Osteocyte (in vitro differentiated cells): ENCODE measurements at places on chromosomes 13 and 19.

DNA sequence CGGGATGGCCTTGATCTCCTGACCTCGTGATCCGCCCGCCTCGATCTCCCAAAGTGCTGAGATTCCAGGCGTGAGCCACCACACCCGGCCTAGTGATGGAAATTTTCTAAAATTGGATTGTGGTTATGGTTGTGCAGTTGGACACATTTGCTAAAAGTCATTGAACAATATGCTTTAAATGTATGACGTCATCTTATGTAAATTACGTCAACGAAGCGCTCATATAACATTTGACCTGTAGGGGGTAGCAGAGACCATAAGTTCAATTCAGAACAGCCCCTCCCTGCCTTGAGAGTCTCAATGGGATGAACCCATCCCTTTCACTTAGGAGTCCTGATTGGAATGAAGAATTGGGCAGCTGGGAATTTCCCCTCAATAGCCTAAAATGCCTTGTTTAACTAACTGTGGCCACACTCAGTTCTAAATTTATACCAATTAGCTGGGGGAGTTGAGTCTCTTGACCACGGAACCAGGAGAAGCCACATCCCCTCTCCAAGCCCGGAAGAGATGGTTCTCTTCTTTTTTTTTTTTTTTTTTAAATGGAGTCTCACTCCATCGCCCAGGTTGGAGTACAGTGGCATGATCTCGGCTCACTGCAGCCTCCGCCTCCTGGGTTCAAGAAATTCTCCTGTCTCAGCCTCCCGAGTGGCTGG lies 15.2 kb upstream of the TLE6 start:
- peak; percentile 86 for DNase-seq

- DNase-seq = no peak
These were observed 156.5 kb downstream of the KCNRG start for GRCh38 chr13:50171590-50172282.

- DNase-seq = peak; percentile 80
These were observed at the start of gene NCAN for GRCh38 chr19:19211499-19212420. NCAN (plus strand) TSS chr19:19211958; CDS start chr19:19216954, 4,996 bp downstream.

DNA sequence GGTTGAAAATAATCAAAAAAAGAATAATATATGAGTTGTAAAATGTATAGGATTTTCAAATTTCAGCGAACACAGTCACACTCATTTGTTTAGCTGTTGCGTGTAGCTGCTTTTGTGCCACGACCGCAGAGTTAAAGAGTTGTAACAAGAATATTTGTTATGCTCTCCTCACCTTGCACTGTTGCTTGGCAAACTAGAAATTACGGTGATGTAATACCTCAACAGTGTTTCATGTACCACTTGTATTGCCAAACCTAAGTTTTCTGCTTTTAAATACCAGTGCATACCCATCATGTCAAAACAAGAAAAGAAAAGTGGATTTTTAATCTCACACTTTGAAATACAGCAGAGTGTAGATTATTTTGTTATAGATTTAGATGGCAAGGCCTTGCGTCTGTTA lies 201.1 kb downstream of the NBEA start:
- DNase-seq = no peak

- no peak for DNase-seq
These were observed 115.7 kb upstream of the KLHL1 start for GRCh38 chr13:70223911-70224310.

DNA sequence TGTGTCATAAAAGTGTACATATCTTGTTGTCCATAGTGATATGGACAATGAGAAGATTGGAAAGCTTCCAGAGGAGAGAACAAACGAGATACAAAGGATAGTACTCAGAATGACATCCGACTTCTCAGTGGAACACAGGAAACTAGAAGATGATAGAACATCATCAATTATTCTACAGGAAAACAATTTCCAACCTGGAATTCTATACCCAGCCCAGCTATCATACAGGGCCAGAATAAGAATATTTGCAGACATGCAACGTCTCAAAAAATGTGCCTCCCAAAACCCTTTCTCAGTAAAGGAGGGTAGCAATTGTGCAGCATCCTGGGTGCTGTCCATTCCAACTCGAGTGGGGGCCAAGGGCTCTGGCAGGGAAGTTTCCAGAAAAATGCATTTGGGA lies 24.0 kb downstream of the F2RL3 start:
- no peak for DNase-seq

GRCh38 chr19:48250290-48251025 lies 5.3 kb downstream of the CARD8 start:
- no peak for DNase-seq

DNA sequence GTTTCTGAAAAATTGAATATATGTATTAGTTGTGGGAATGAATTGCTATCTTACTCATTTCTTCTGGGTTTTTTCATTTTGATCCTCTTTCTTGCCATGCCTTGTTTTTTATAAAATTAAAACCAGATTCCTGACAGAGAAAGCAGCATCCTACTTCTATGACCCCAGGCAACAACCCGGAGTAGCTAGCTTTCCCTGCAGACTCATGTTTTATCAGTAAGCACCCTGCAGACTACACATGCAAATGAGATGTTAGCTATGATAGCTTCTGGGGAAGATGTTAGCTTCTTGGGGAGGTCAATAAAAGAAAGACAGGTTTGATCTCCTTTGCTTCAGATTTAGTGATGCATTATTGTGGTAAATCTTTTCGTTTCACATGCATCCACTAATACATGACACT lies 1598.6 kb downstream of the SLITRK5 start:
- DNase-seq = no peak

GRCh38 chr19:14073925-14074838 lies 1.6 kb downstream of the MISP3 start:
- DNase-seq = no peak

DNA sequence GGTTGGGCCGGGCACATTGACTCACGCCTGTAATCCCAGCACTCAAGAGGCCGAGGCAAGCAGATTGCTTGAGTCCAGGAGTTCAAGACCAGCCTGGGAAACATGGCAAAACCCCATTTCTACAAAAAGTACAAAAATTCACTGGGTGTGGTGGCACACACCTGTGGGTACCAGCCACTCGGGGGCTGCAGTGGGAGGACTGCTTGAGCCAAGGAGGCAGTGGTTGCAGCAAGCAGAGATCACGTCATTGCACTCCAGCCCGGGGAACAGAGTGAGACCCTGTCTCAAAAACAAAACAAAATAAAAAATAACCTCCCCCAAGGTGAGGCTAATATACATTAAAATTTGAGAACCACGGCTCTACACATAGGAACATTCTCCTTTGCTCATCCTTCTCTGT lies 24.9 kb downstream of the NLRP13 start:
- DNase-seq = peak; percentile 59

- DNase-seq = no peak
These were observed 24.3 kb downstream of the CAPN12 start for GRCh38 chr19:38719761-38720558.

- DNase-seq = no peak
These were observed 4.2 kb downstream of the DMPK start for GRCh38 chr19:45778010-45778661.

DNA sequence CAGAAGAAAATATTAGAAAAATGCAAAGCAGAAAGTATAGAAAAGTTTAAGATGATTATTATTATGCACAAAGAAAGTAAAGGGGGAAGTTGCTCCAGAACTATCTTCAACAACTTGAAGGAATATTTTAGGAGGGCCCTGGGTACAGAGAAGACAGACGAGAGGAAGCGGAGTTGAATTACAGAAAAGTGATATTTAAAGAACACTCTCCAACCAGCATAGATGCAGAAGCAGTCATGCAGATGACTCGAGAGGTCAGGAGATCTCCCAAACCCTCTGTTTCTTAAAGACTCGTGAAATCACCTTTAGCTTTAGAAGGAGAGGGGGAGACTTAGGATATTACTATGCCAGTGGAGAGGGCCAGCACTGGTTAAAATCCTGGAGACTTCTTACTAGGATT lies 8.5 kb upstream of the SHISA2 start:
- no peak for DNase-seq

- no peak for DNase-seq
These were observed 15.7 kb downstream of the CIC start for GRCh38 chr19:42284591-42285341.

- no peak for DNase-seq
These were observed 862.6 kb downstream of the DIAPH3 start for GRCh38 chr13:59301174-59301567.

DNA sequence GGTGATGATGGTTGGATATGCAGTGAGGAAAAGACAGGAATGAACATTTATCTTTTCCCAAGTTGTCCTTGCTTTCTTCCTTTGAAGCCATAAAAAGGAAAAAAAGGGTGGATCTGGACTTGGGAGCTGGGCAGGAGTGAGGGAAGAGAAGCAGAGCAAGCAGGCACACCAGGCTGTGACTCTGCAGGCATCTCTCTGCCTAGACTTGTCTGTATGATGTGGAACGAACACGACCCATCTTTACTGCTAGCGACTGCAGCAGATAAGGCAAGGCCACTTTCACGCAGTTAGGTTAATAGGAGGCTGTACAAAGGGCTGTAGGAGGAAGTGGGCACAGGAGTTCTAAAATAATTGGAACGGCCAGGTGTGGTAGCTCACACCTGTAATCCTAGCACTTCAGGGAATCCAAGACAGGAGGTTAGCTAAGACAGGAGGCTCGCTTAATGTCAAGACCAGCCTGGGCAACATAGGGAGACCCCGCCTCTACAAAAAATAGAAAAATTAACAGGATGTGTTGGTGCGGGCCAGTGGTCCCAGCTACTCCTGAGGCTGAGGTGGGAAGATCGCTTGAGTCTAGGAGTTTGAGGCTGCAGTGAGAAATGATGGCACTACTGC lies 961 bp upstream of the URI1 start:
- no peak for DNase-seq

DNA sequence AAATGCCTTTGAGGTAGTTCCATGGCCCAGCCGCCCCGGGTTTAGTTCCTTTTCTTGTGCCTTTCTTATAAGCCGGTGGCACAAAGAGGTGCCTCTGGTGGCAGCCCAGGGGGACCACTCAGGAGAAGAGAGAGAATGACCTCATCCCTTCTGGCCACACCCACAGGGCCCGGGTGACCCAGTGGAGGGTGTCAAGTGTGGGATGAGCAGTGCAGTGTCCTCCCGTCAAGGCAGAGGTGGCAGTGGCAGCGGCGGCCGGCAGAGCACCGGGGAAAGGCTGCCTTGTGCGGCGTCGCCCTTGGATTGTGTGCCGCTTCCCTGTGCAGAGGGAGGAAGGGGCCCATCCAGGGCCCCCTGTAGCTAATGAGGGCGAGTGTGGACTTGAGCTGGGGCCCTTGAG lies 47.9 kb downstream of the KDM4B start:
- DNase-seq = no peak

GRCh38 chr13:20902438-20903163 lies at the start of gene XPO4:
XPO4 (minus strand) TSS chr13:20902746; CDS start chr13:20902738, 8 bp downstream.
- peak; percentile 94 for DNase-seq

DNA sequence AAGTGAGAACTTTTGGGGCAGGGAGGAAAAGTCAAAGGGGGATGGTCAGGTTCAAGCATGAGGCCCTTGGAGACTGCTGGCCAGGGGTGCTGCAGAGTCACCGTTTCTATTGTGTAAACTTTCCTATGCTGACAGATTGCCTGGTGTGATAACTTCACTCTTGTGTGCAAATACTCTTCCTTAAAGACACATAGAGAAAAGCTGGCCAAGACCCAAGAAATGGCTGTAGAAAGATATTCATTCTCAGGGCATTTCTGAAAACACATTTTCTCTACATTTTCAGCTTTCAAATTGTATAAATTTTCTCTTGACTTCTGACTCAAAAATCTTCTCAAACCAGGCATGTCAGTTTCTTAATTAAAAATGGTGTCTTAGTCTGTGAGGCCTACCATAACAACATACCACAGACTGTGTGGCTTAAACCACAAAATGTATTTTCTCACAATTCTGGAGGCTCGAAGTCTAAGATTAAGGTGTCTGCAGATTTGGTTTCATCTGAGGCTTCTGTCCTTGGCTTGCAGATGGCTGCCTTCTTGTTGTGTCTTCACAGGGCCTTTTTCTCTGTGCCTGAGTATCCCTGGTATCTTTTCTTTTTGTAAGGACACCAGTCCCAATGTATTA lies 304.5 kb downstream of the KCNRG start:
- DNase-seq = no peak

- DNase-seq = peak; percentile 96
These were observed 4.5 kb downstream of the FAM174C start for GRCh38 chr19:1279782-1280341.

- DNase-seq = peak; percentile 89
These were observed 647 bp upstream of the KLF12 start for GRCh38 chr13:74134777-74135325.

DNA sequence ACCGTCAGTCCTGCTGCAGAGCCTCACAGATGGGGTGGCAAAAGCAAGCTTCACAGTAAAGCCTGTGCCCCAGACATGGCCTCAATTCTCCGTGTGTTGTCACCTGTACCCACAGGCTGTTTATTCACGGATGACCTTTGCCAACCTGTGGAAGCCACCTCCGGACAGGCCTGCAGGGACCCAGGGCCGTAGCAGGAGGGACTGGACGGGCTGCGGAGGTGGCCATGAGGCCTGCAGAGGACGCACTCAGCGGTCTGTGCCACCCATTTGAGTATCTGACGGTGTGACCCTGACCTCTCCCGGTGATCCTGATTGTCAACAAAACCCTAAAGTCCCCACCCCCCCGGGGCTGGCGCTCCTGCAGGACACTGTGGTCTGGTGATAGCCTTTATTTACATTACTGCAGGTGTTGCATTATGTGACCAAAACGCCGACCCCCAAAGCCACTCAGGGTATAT lies 7.8 kb upstream of the KLF16 start:
- DNase-seq = no peak

DNA sequence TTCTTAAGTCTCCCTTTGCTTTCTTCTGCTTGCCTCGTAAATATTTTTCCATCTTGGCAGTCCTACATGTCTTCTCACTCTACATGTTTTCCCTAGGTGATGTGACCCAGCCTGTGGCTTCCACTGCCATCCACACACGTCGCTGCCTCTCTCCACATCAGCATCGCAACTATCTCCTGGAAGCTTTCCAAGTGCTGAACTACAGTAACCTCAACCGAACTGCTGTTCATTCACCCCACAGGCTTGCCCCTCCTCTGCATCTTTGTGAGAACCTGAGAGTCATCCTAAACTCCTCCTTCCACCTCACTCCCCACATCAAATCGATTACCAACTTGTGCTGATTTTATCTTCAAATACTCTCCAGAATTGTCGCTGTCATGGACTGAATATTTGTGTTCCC lies 41.2 kb upstream of the USPL1 start:
- no peak for DNase-seq

DNA sequence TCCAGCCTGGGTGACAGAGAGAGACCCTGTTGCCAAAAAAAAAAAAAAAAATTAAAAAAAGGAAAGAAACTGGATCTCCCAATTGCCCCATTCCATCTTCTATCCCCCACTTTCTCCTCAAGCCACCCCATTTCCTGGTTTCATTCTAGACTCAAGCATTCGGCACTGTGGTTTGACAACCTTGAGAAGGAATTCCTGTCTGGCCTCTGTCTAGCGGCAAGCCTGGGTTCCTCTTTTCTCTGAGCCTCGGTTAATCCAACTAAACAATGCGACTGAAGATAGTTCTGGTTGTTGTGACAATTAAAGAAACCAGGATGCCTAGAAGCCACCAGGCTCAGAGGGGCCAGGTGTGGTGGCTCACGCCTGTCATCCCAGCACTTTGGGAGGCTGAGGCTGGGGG lies 3.3 kb upstream of the C3 start:
- no peak for DNase-seq

- no peak for DNase-seq
These were observed 381.3 kb downstream of the ENOX1 start for GRCh38 chr13:43405457-43405856.

GRCh38 chr19:58400316-58400915 lies 5.0 kb downstream of the RNF225 start:
- DNase-seq = no peak

- peak; percentile 93 for DNase-seq
These were observed 21.3 kb downstream of the HCN2 start for GRCh38 chr19:610801-611480.
